ENCODE measurements at places on chromosomes 2 and 18. TPM values are rescaled to one million over a fixed set of nuclear protein-coding genes. Genes with fewer than 3 reads are reported as not detected.

Gene EML6
- 0.82 TPM for total RNA-seq

Gene SLC23A3
- total RNA-seq = 2.5 TPM

Gene DYNC2LI1
- total RNA-seq = 4.3 TPM

Gene VPS54
- total RNA-seq = 11.9 TPM

Gene NMUR1
- 0.11 TPM for total RNA-seq

Gene SMIM21
- total RNA-seq = not detected

Gene BOLL
- total RNA-seq = not detected

Gene APCDD1
- 0.63 TPM for total RNA-seq

Gene SCN7A
- 0.76 TPM for total RNA-seq

Gene AQP12A
- not detected for total RNA-seq

Gene LTBP1
- 7.5 TPM for total RNA-seq

Gene CFC1B
- not detected for total RNA-seq

Gene REG3G
- total RNA-seq = not detected

Gene CD28
- 0.16 TPM for total RNA-seq

Gene KHK
- total RNA-seq = 283 TPM

Gene LBH
- total RNA-seq = 8.4 TPM

Gene DAPL1
- not detected for total RNA-seq

Gene IGFBP2
- 376 TPM for total RNA-seq
